ENCODE measurements at places on chromosomes 5 and 9.

- DNase-seq = no peak
Measured at GRCh38 chr5:177354711-177355110, 3.0 kb upstream of the RGS14 start.

DNA sequence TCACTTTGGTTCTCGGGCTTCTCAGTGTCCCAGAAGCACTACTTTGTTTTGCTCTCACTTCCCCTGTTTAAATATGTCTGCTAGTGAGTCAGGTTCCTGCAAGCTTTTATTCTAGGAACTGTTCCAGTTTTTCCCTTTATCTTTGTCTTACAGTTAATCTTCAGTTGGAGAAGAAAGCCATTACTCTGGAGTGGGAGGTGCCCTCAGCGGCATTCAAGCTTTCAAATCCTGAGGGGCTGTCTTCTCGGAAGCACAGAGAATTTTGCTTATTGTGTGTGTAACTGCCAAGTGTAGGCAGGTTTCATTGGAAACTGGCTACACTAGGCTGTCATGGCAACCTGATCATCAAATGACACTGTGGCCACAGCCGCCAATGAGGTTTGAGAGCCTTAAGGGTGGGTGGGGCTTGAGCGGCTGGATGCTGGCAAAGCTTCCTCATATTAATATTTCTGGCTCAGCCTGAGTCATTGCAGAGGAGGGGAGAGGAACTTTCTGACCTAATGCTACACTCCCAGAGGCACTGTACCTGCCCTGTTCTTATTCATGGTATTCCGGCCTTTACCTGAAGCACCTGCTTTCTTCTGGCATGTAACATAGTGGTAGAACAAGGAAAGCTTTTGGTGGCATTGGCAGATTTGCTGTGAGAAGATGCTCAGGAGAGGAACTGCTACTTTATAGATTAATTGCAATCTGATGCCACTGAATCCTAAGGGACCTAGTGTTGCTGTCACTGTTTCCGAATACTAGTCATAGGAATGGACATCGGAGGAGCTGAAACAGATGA is 26.3 kb downstream of the SLC25A25 start:
- peak; percentile 89 for DNase-seq

DNA sequence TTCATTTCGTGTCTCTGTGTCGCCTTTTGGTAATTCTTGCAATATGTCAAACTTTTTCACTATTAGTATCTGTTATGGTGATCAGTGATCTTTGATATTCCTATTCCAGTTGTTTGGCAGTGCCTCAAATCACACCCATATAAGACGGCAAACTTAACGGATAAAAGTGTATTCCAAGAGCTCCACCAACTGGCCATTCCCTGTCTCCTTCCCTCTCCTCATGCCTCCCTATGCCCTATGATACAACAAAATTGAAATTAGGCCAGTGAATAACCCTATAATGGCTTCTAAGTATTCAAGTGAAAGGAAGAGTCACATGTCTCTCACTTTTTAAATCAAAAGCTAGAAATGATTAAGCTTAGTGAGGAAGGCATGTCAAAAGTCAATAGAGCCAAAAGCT is 74.8 kb downstream of the CDK5RAP2 start:
- DNase-seq = no peak

- DNase-seq = no peak
Measured at GRCh38 chr9:130606887-130607600, 27.7 kb downstream of the FUBP3 start.

- no peak for DNase-seq
Measured at GRCh38 chr9:3361116-3361515, 164.7 kb downstream of the RFX3 start.

- DNase-seq = no peak
Measured at GRCh38 chr5:55454282-55454681, 80.5 kb downstream of the PLPP1 start.

GRCh38 chr9:127921557-127922120 is 4.8 kb upstream of the ST6GALNAC4 start:
- DNase-seq = peak; percentile 87

- no peak for DNase-seq
Measured at GRCh38 chr5:108001222-108001621, 330.5 kb upstream of the EFNA5 start.

GRCh38 chr5:59795141-59795540 is 98.4 kb downstream of the PDE4D start:
- DNase-seq = no peak

DNA sequence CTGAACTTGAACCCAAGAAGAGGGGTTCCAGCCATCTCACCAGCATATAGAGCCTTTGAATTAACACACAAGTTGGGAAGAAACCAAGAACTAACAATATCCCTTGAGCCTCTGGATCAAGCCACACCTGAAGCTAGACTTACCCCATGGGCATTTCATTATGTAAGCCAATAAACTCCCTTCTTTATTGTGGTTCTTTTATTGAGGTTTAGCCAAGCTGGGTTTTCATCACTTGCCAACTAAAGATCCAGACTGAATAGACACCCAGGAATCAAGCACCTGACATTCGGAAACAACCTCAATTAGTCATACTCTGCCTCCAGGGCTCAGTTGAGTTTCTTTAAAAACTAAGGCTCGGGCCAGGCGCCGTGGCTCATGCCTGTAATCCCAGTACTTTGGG is 226.7 kb downstream of the AGTPBP1 start:
- DNase-seq = no peak

DNA sequence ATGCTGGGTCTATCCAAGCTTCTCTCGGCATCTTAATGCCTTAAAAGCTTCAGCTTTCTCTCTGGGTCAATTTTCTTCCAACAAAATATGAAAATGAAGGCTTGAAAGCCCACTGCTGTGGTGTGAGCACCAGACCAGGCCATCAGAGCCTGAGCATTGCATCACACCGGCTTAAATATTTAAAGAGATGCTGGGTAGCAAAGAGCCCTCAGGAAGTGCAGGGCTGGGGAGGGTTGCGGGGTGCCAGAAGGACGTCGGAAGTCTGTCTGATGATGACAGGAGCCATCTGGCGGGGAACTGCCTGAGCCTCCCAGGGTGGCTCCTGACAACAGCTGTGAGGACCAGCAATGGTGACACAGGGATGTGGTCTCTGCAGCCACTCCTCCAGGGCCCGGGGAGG is 185.5 kb downstream of the OLFM1 start:
- no peak for DNase-seq

GRCh38 chr9:112354081-112354743 is 20.8 kb upstream of the PTBP3 start:
- no peak for DNase-seq

- DNase-seq = no peak
Measured at GRCh38 chr5:176784218-176785165, 25.9 kb upstream of the UNC5A start.

DNA sequence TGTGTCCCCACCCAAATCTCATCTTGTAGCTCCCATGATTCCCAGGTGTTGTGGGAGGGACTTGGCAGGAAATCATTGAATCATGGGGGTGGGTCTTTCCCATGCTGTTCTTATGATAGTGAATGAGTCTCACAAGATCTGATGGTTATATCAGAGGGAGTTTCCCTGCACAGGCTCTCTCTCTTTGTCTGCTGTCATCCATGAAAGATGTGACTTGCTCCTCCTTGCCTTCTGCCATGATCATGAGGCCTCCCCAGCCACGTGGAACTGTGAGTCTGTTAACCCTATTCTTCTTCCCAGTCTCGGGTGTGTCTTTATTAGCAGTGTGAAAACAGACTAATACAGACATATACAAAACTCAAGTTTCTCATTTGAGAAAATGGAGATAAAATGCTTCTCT is 139.3 kb downstream of the FBXL7 start:
- DNase-seq = no peak

DNA sequence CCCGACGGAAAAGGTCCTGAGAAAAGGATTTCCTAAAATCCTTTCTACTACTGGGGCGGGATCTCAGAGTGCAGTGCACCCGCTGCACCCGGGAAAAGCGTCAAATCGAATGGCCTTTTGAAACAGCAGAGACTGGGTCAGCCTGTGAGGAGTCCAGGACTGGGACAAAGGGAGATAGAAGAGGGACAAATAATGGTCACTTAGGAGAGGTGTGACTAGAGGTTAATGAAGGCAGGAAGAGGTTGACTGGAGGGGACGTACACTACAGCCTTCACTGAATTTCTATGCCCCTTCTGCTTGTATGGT is 1.5 kb downstream of the PLPPR1 start:
- no peak for DNase-seq

- DNase-seq = no peak
Measured at GRCh38 chr5:58369513-58370190, 90.2 kb downstream of the PLK2 start.

GRCh38 chr9:93259490-93260262 is 75.7 kb downstream of the WNK2 start:
- DNase-seq = peak; percentile 13

DNA sequence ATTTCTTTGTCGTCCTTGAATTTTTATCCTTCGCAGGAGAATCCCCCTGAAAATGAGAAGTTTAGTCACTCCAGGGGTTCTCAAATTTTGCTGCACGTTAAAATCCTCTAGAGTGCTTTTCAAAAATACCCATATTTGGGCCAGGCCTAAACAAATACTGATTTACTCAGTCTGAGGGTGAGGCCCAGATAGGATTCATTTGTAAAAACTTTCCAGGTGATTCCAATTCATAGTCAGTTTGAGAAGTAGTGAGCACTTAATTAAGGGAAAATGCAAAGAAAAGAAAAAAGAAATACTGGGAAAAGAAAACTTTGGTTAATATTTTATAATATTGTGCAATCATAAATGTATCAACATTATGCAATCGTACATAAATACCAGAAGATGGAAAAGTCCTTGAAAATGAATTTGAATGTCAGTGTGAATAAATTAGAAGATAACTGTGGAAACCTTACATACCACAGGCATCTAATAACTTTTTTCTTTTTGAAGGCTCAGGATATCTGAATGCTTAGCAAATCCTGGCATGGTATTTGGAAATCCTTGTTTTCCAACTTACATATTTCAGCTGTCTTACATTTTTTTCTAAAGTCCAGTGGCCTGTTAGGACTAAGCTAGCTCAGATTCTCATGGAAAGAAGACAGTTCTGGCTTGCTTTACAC is 116.5 kb upstream of the DAPK1 start:
- no peak for DNase-seq

DNA sequence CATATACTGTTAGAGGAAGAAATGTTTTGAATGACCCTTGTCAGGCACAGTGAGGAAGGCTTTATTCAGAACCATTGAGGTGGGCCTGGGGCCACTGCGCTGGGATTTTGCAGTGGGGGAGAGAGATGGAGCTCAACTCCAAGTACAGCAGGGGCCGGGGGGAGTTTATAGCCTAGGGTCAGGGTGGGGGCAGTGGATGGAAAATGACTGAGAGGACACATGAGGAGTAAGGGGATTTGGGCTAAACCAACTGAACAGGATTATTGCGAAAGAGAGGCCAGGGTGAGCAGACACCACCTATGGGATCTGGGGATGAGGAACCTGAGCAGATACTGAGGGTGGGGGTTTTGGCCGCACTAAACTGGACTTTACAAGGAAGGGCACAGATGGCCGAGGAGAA is 6.3 kb downstream of the CEP72 start:
- no peak for DNase-seq

GRCh38 chr5:105688227-105688792 is 1982.4 kb downstream of the EFNA5 start:
- no peak for DNase-seq

- DNase-seq = no peak
Measured at GRCh38 chr5:172559004-172559932, 81.8 kb upstream of the NEURL1B start.

GRCh38 chr9:121242959-121243346 is 25.0 kb upstream of the GSN start:
- no peak for DNase-seq

- no peak for DNase-seq
Measured at GRCh38 chr9:20408513-20408912, 213.8 kb downstream of the MLLT3 start.

- DNase-seq = no peak
Measured at GRCh38 chr9:75992482-75993206, 102.2 kb downstream of the PCSK5 start.

GRCh38 chr9:70551801-70552200 is 137.3 kb upstream of the KLF9 start:
- DNase-seq = no peak

Data from GM20000 (cell line).